Right atrium auricular region (tissue), 2 donors: ENCODE measurements at places on chromosomes 3 and 15. TPM values are rescaled to one million over a fixed set of nuclear protein-coding genes. Genes with fewer than 3 reads are reported as not detected.

- H3K4me3 ChIP-seq, result no peak overlapping the region
- peak overlapping the region; percentile 75 for H3K27ac ChIP-seq
- no peaks in the 10 kb centered on the region for H3K36me3 ChIP-seq
- no peaks in the 10 kb centered on the region for H3K27me3 ChIP-seq
- no peaks in the 10 kb centered on the region for H3K4me1 ChIP-seq
Observed at GRCh38 chr3:52120556-52121463, 33.4 kb downstream of the POC1A start.

GRCh38 chr3:127673191-127674100 is 694 bp downstream of the ABTB1 start:
- DNase-seq, result peak; percentile 55
- peak overlapping the region; percentile 88 for H3K4me3 ChIP-seq
- H3K4me1 ChIP-seq, result no peaks in the 10 kb centered on the region
- H3K36me3 ChIP-seq, result peaks cover 20% of the 10 kb centered on the region

GRCh38 chr3:101835676-101836075 is 13.6 kb upstream of the NFKBIZ start:
- H3K27me3 ChIP-seq, result no peaks in the 10 kb centered on the region
- H3K4me3 ChIP-seq, result no peak overlapping the region
- H3K4me1 ChIP-seq, result peaks cover 6% of the 10 kb centered on the region

CFAP20DC gene
- not detected for total RNA-seq

DNA sequence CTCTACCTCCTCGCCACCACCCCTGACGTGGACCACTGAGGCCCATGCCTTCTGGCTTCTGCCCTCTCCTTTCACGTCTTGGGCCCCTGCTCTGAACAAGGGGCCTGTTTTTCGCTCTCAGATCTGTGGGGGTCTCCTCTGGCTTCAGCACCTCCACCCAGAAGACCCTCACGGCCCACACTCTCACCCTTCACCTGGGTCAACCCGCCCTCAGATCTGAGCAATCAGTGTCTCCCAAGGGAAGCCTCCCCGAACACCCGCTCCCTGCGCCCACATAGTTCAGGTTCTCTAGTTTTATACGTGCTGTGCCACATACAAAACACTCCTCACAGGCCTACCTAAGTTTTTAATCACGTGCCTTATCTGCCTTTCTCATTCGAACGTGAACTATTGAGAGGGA is 48.2 kb upstream of the SMAD6 start:
- H3K4me3 ChIP-seq, result no peak overlapping the region
- H3K27me3 ChIP-seq, result no peaks in the 10 kb centered on the region
- DNase-seq, result no peak
- H3K36me3 ChIP-seq, result no peaks in the 10 kb centered on the region

- DNase-seq, result no peak
- H3K4me1 ChIP-seq, result no peaks in the 10 kb centered on the region
- no peak overlapping the region for H3K4me3 ChIP-seq
- no peaks in the 10 kb centered on the region for H3K27me3 ChIP-seq
Observed at GRCh38 chr3:194049394-194049793, 86.6 kb upstream of the HES1 start.

- no peaks in the 10 kb centered on the region for H3K36me3 ChIP-seq
- H3K27me3 ChIP-seq, result no peaks in the 10 kb centered on the region
- no peak overlapping the region for H3K27ac ChIP-seq
- H3K4me3 ChIP-seq, result no peak overlapping the region
Observed at GRCh38 chr3:41103200-41103599, 96.1 kb upstream of the CTNNB1 start.

DNA sequence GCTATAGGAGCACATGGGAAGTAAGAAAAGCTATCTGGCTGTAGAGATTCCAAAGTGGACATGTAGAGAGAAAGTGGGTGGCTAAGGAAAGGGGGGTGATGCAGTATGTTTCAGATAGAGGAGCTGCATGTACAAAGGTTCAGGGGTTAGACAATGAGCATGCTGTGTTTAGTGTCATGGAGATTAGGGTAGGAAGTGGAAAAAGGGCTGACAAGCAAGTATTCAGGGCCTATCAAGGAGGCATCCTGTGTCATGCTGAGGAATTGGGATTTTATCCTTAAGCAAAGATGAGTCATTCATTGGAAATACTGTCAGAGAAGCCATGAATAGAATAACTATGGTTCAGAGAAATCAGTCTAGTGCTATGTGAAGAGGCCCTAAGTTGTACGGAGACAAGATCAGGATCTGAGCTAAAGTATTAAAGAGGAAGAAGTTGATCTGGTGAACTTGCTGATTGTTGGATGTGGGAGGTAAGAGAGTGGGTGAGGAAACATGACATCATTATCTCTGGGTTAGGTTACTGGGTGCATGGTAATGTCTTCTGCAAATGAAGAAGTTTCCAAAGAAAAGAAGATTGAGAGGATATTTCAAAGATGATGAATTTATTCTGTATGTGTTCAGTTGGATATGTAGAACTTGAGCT is 176.7 kb upstream of the GOLIM4 start:
- H3K4me3 ChIP-seq, result no peak overlapping the region
- no peak for DNase-seq
- H3K27me3 ChIP-seq, result no peaks in the 10 kb centered on the region
- H3K4me1 ChIP-seq, result no peaks in the 10 kb centered on the region
- H3K36me3 ChIP-seq, result no peaks in the 10 kb centered on the region
- no peak overlapping the region for H3K27ac ChIP-seq

- H3K27me3 ChIP-seq, result no peaks in the 10 kb centered on the region
- no peak overlapping the region for H3K27ac ChIP-seq
- no peak overlapping the region for H3K4me3 ChIP-seq
Observed at GRCh38 chr15:50744601-50745000, 20.9 kb downstream of the SPPL2A start.

NRG4 gene
- total RNA-seq, result 1.1 TPM

ADAMTS9 gene
- 21.0 TPM for total RNA-seq

AHSG gene
- total RNA-seq, result not detected

EIF4E3 gene
- 18.2 TPM for total RNA-seq

- H3K27ac ChIP-seq, result peak overlapping the region; percentile 85
- H3K36me3 ChIP-seq, result no peaks in the 10 kb centered on the region
- H3K4me3 ChIP-seq, result peak overlapping the region; percentile 62
- H3K4me1 ChIP-seq, result peaks cover 9% of the 10 kb centered on the region
- no peak for DNase-seq
- no peaks in the 10 kb centered on the region for H3K27me3 ChIP-seq
Observed at GRCh38 chr3:168248383-168249204, 152.9 kb upstream of the GOLIM4 start.

DNA sequence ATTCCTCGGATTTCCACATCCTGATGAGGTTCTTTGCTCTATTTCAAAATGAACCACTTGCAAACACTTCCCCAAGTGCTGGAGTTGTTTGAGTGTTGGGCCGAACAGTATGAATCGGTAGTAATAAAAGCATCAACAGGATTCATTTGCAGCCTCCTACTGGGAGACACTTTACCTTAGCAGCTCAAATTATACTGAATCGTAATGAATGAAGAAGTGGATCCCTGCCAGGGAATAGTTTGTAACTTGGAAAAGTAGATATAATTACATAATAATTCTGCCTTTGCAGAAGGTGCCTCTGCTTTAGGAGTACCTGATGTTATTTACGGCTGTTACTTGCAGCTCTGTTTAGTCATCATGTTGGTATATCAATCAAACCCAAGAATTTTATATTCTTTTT is 669.1 kb downstream of the CADM2 start:
- no peak overlapping the region for H3K27ac ChIP-seq
- H3K36me3 ChIP-seq, result no peaks in the 10 kb centered on the region
- no peaks in the 10 kb centered on the region for H3K4me1 ChIP-seq
- H3K27me3 ChIP-seq, result no peaks in the 10 kb centered on the region

DNA sequence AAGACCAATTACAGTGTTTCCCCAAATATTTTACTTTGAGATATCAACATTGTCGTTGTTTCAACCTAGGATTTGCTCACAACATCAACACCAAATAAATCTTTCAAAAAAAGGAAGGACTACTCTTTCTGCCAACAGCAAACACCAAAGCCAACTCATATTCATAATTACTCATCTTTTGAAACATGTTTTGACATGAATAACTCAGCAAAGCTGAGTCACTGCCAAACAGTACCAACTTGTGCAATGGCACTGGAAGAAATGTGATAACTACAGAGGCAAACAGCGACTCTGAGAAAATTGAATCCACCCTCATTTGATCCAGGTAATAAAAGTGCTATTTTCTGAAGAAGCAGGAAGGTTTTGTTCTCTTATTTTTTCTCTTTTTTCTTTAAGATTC is 67.2 kb downstream of the PEX5L start:
- no peaks in the 10 kb centered on the region for H3K27me3 ChIP-seq
- H3K4me3 ChIP-seq, result no peak overlapping the region
- no peaks in the 10 kb centered on the region for H3K4me1 ChIP-seq
- no peak for DNase-seq

ACTC1 gene
- 8,662 TPM for total RNA-seq

MORC1 gene
- total RNA-seq, result not detected

PARL gene
- total RNA-seq, result 58.3 TPM

PCOLCE2 gene
- total RNA-seq, result 148 TPM

GRCh38 chr3:148372206-148372875 is 325.4 kb upstream of the AGTR1 start:
- DNase-seq, result no peak
- H3K36me3 ChIP-seq, result no peaks in the 10 kb centered on the region
- H3K27ac ChIP-seq, result no peak overlapping the region
- H3K27me3 ChIP-seq, result no peaks in the 10 kb centered on the region

PCSK6 gene
- total RNA-seq, result 14.4 TPM

DNA sequence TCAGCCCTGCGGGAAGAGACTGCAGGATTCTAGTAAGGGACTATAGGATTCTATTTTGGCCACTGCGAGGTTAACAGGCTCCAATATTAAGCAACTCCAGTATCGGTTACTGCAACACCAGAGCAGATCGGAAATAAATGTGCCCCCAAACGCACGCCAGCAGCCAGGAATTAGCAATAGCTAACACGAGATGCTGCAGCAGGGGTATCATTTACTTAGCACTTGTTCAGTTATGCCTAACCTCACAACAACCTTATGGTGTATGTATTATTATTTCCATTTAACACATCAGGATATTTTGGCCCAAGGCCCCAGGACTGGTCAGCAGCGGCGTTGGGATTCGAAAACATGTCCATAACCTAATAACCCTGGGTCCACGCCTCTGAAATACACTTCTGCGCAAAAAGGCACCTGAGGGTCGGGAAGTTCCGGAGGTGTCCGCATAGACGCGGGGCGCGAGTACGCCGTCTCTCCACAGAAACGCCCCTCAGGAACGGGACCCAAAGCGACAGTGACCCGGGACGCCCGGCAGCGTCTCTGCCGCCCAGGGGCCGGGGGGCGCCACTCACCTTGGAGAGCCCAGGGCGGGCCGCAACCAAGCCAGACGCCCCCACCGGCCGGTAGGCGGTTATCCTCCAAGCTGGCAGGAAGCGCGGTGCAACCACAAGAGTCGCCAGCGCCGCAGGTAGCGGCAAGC is 681 bp downstream of the PIK3CB start:
- H3K36me3 ChIP-seq, result no peaks in the 10 kb centered on the region
- H3K4me3 ChIP-seq, result peak overlapping the region; percentile 97
- H3K27ac ChIP-seq, result peak overlapping the region; percentile 98
- DNase-seq, result no peak
- H3K4me1 ChIP-seq, result peaks cover 16% of the 10 kb centered on the region

DNA sequence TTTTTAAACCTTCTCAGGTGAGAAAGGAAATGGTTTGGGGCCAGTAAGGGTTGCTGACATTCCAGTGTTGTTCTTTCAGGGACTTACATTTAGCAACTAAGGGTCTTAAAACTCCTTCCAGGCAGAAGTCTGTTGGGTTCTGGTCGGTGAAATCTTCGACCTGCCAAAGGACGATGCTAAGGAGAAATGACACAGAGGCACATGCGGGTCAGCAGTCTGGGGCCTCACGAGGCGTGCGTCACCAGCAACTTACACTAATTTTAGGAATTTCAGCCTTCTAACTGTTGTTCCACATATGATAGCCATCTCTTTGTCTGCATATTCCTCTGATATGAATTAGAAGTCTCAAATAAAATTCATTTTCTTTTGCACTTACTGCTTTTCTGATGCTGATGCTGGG is 64.1 kb upstream of the TMEM108 start:
- no peak for DNase-seq
- H3K27ac ChIP-seq, result no peak overlapping the region
- no peaks in the 10 kb centered on the region for H3K36me3 ChIP-seq

DNA sequence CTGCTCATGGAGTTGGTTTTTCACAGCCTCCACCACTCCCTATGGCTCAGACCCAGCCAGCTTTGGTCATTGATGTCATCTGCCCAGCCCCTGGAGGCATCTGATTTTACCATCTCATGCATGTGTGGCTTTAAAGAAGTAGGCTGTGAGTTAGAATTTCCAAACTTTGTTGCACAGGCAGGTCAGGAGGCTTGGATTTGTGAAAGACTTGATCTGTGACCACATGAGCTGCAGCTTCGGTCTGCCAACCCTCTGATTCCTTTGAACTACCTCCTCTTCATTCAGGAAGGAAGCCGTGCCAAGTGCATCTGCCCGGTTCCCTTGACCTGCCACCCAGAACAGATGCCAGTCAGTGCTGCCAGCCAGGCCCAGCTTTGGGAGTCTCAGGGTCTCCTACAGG is 9.2 kb downstream of the CTXND1 start:
- H3K4me1 ChIP-seq, result no peaks in the 10 kb centered on the region
- no peaks in the 10 kb centered on the region for H3K36me3 ChIP-seq
- H3K27ac ChIP-seq, result no peak overlapping the region

GRCh38 chr3:46670891-46671427 is 22.5 kb downstream of the ALS2CL start:
- no peaks in the 10 kb centered on the region for H3K27me3 ChIP-seq
- H3K4me1 ChIP-seq, result no peaks in the 10 kb centered on the region
- no peak overlapping the region for H3K4me3 ChIP-seq
- no peak overlapping the region for H3K27ac ChIP-seq
- H3K36me3 ChIP-seq, result peaks cover 19% of the 10 kb centered on the region

GRCh38 chr3:147216143-147216673 is 190.1 kb downstream of the ZIC4 start:
- no peak overlapping the region for H3K4me3 ChIP-seq
- DNase-seq, result no peak
- H3K4me1 ChIP-seq, result no peaks in the 10 kb centered on the region
- no peaks in the 10 kb centered on the region for H3K27me3 ChIP-seq
- no peaks in the 10 kb centered on the region for H3K36me3 ChIP-seq

THRB gene
- total RNA-seq, result 7.0 TPM

DNA sequence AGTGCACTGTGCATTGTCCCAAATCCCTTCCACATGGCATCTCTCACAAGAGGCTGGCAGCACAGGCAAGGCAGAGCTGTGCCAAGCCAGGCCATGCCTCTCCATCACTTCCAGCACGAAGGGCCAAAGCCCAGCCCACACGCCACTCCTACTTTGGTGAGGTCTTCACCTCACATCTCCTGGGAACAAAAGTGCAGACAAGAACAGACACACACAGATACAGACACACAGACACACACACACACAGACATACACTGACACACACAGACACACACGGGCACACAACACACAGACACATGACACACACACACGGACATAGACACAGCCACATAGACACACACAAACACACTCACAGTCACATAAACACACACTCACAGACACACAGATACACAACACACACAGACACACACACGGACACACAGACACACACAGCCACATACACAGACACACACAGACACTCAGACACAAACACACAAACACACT is 233.3 kb downstream of the UACA start:
- H3K36me3 ChIP-seq, result no peaks in the 10 kb centered on the region
- no peaks in the 10 kb centered on the region for H3K4me1 ChIP-seq
- H3K27ac ChIP-seq, result no peak overlapping the region
- no peak for DNase-seq
- no peaks in the 10 kb centered on the region for H3K27me3 ChIP-seq
- H3K4me3 ChIP-seq, result no peak overlapping the region

GRCh38 chr3:13822042-13822441 is 57.8 kb downstream of the WNT7A start:
- no peak overlapping the region for H3K4me3 ChIP-seq
- H3K27ac ChIP-seq, result no peak overlapping the region
- H3K36me3 ChIP-seq, result no peaks in the 10 kb centered on the region
- H3K27me3 ChIP-seq, result no peaks in the 10 kb centered on the region
- no peak for DNase-seq
